ENCODE measurements at places on chromosomes 13 and 19.
A peak's percentile ranks its signal among the peaks of the same experiment; 100 is the strongest.

- H3K27ac ChIP-seq = no peak overlapping the region
- H3K36me3 ChIP-seq = no peaks in the 10 kb centered on the region
- no peaks in the 10 kb centered on the region for H3K27me3 ChIP-seq
- H3K4me1 ChIP-seq = no peaks in the 10 kb centered on the region
- peak; percentile 68 for DNase-seq
These were observed 3.4 kb upstream of the ZNF333 start for GRCh38 chr19:14686411-14686810.

- no peaks in the 10 kb centered on the region for H3K36me3 ChIP-seq
- peaks cover 6% of the 10 kb centered on the region for H3K4me1 ChIP-seq
- no peak overlapping the region for H3K27ac ChIP-seq
These were observed 53.8 kb upstream of the RCBTB2 start for GRCh38 chr13:48586591-48587103.

GRCh38 chr19:5644037-5644436, 21.2 kb downstream of the SAFB start:
- H3K4me1 ChIP-seq = no peaks in the 10 kb centered on the region
- H3K27me3 ChIP-seq = no peaks in the 10 kb centered on the region
- no peak overlapping the region for H3K27ac ChIP-seq
- peaks cover 53% of the 10 kb centered on the region for H3K36me3 ChIP-seq

DNA sequence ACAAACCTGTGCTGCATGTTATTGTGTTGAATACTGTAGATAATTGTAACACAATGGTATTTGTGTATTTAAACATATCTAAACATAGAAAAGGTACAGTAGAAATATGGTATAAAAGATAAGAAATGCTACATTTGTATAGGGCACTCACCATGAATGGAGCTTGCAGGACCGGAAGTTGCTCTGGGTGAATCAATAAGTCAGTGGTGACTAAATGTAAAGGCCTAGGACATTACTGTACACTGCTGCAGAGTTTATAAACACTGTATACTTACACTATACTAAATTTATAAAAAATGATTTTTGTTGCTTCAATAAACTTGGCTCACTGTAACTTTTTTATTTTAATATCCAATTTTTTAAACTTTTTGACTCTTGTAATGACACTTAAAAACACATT, 34.4 kb downstream of the LMO7 start:
- no peak for DNase-seq
- H3K4me1 ChIP-seq = no peaks in the 10 kb centered on the region
- H3K27ac ChIP-seq = no peak overlapping the region
- no peaks in the 10 kb centered on the region for H3K27me3 ChIP-seq
- H3K36me3 ChIP-seq = no peaks in the 10 kb centered on the region
- H3K4me3 ChIP-seq = no peak overlapping the region

DNA sequence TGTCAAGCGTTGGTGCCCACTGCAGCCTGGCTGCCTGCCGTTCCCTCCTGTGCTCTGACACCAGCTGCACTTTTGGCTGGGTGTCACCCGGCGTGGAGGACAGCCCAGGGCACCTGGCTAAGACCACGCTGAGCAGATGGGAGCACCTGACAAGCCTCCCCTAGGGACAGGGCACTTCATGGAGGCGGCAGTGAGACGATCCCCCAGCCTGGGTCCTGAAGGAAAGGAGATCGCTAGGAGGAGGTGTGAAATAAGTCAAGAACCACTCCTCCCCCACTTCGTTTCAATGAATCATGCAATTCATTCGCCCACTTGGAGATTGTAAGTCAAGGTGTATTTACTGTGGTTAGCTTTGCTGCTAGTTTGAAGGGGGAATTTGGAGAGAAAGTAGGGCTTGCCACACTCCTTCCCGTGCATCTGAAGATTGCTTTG, 38.8 kb downstream of the VSTM2B start:
- H3K36me3 ChIP-seq = no peaks in the 10 kb centered on the region
- H3K4me3 ChIP-seq = no peak overlapping the region
- H3K27me3 ChIP-seq = no peaks in the 10 kb centered on the region
- H3K27ac ChIP-seq = no peak overlapping the region

- no peaks in the 10 kb centered on the region for H3K27me3 ChIP-seq
- DNase-seq = no peak
- H3K4me1 ChIP-seq = no peaks in the 10 kb centered on the region
- H3K4me3 ChIP-seq = no peak overlapping the region
These were observed 389.3 kb downstream of the SUCLA2 start for GRCh38 chr13:47611664-47612288.

GRCh38 chr13:48675247-48675646, 21.5 kb downstream of the CYSLTR2 start:
- H3K36me3 ChIP-seq = peaks cover 1% of the 10 kb centered on the region
- no peak overlapping the region for H3K4me3 ChIP-seq
- H3K27ac ChIP-seq = no peak overlapping the region

DNA sequence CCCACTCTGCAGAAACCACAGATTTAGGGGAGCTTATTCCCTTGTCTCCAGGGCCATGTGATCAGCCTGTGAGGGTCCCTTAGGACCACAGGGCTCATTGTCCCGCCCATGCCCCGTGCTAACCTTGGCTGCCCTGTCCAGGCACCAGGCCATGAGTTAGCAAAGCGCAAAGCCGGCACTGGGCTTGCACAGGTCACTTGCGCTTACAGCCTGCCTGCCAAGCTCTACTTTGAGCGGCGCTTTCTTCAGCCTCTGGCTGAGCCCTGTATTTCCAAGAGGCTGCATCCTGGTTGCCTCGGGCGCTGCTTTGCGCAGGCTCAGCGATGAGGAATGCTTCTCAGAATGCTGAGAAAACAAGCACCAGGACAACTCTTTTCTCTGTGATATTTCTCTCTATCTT, 188.0 kb downstream of the TDRD3 start:
- DNase-seq = peak; percentile 57
- no peaks in the 10 kb centered on the region for H3K4me1 ChIP-seq
- no peaks in the 10 kb centered on the region for H3K36me3 ChIP-seq
- no peak overlapping the region for H3K27ac ChIP-seq

DNA sequence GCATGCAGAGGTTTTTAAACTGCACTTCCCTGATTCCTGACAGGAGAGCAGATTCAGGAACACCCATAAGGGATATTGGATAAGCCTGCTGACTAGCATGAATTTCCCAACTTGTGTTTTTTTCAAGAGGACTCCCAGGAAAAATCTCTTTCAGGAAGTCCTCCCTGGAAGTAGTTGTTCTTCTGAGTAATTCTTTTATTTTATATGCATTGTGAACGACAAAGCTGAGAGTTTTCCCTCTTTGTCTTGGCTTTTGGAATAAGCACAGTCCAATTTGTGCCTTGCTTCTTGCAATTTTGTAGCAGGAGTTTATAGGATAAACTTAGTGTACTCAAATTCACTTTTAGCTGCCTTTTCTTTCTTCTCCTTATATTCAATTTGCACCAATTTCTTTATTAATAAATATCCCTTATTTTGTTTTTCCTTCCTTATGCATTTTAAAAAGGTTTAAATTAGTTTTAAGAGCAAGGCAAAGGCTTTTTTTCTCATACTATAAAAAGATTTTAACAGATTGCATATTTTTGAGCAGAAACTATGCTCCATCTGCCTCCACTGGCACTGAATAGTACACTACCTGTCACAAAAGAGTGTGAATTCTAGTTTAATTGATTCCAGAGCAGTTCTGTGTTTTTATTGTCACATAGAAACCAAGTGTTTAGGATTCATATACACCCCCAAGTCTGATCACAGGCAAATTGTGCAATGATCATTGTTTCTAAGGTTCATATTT, 543.3 kb upstream of the SPRY2 start:
- H3K4me1 ChIP-seq = no peaks in the 10 kb centered on the region
- H3K27ac ChIP-seq = no peak overlapping the region
- no peaks in the 10 kb centered on the region for H3K27me3 ChIP-seq

DNA sequence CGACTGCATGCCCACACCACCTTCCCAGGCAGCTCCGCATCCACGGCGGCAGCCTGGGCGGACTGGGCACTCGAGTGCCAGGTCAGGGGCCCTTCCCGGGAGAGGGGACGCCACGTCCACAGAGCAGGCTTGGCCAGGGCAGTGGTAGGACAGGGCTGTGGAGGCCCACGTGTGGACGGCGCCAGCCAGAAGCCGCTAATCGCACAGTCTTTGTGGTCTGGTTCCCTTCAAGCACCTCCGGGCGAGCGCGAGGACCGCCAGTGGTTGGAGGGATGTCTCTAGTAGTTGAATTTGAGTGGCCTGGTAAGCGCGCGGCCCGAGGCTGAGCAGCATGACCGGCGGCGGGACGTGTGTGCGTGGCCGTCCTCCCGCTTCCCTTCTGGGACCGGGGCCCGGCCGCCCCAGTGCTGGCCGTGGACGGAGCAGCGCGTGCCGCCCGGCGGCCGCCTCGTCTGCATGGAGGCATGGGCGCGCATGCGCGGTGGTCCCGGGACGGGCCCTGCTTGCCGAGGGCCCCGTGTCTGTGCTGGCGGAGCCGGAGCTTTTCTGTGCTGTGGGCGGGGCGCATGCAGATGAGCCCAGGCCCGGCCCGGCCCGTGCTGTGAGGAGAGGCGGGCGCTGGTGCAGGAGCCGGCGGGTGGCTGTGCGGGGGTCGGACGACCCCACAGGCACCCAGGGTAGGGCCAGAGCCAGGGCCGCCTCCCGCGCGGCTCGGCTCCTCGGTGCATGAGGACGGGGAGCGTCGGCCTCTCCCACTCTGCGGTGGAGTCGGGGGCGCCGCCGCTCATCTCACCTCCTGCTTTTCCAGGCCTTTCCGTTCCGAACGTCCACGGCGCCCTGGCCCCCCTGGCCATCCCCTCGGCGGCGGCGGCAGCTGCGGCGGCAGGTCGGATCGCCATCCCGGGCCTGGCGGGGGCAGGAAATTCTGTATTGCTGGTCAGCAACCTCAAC, 8.6 kb downstream of the PTBP1 start:
- peaks cover 99% of the 10 kb centered on the region for H3K36me3 ChIP-seq
- DNase-seq = no peak

- no peak for DNase-seq
- H3K27me3 ChIP-seq = no peaks in the 10 kb centered on the region
- H3K4me3 ChIP-seq = no peak overlapping the region
- H3K27ac ChIP-seq = no peak overlapping the region
These were observed 62.0 kb downstream of the XPO4 start for GRCh38 chr13:20840568-20840967.

DNA sequence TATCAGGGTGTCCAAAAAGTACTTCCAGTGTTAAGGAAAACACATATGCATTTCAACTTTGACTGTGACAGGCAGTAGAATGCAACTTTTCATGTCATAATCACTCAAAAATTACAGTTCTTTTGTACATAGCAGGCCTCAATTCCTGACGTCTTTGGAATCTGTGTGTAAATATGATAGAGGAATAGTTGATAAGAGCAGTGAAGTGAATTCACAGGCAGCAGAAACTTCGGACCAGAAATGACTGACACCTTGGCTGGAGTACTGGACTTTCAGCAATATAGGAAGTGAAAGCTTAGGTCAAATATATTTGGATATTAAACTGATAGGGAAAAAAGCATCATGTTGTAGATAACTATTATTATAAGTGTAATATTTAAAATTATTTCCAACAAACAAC, 1741.2 kb upstream of the PCDH20 start:
- H3K36me3 ChIP-seq = no peaks in the 10 kb centered on the region
- DNase-seq = no peak
- no peaks in the 10 kb centered on the region for H3K4me1 ChIP-seq
- H3K4me3 ChIP-seq = no peak overlapping the region
- no peaks in the 10 kb centered on the region for H3K27me3 ChIP-seq

GRCh38 chr13:97460853-97461252, 26.9 kb downstream of the RAP2A start:
- H3K36me3 ChIP-seq = peaks cover 6% of the 10 kb centered on the region
- no peak overlapping the region for H3K4me3 ChIP-seq
- H3K27ac ChIP-seq = no peak overlapping the region
- no peaks in the 10 kb centered on the region for H3K4me1 ChIP-seq

GRCh38 chr13:79907527-79907926, 426.6 kb downstream of the NDFIP2 start:
- no peak overlapping the region for H3K4me3 ChIP-seq
- H3K4me1 ChIP-seq = no peaks in the 10 kb centered on the region
- no peaks in the 10 kb centered on the region for H3K27me3 ChIP-seq

DNA sequence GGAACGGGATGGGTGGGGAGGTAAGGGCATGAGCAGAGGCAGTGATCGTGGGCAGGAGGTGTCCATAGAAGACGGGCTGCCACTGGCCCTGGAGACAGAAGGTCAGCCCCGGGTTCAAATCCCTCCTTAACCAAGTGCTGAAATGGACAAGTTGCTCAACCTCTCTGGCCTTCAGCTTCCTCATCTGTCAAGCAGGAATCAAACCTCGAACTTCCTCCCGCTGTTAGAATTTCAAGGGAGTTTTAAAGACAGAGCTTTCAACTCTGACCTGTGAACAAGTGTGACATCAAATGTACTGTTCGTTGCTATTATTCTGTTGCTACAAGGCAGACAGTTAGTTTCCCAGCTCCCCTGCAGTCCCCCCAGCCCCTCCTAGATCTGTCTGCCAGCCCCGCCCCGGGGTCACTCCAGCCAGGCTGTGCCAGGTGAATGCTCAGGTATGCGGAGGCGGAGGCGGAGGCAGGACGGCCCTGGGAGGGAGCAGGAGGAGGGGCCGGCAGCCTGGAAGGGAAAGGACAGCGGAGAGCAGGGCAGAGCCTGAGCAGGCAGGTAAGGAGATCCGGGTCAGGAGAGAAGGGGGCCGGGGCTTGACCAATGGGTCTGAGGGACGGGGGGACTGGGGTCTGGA, at the start of gene EPS8L1:
Gene EPS8L1, plus strand, starts transcription at position 499 of the 628 bp plus-strand sequence. CDS start 576 bp downstream, outside the sequence.
- H3K27me3 ChIP-seq = no peaks in the 10 kb centered on the region
- DNase-seq = peak; percentile 82
- peaks cover 5% of the 10 kb centered on the region for H3K36me3 ChIP-seq

DNA sequence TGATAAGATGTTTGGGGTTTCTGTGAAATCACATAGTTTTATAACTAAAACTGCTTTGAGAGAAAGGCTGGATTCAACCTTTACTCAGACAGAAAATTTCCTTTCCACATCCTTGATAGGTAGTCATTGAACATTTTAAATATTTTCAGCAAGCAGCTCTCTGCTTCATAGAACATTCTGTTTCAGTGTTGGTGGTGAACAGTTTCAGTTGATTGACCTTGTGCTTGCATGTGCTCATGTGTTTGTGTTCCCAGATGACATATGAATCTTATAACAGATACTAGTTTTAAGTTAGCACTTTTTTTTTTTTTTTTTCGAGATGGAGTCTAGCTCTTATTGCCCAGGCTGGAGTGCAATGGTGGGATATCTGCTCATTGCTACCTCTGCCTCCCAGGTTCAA, 290.1 kb downstream of the HS6ST3 start:
- no peak overlapping the region for H3K27ac ChIP-seq
- H3K27me3 ChIP-seq = no peaks in the 10 kb centered on the region
- H3K36me3 ChIP-seq = no peaks in the 10 kb centered on the region
- H3K4me1 ChIP-seq = no peaks in the 10 kb centered on the region
- no peak for DNase-seq
